HS-5 (cell line): ENCODE measurements at places on chromosomes 7 and 10.

DNA sequence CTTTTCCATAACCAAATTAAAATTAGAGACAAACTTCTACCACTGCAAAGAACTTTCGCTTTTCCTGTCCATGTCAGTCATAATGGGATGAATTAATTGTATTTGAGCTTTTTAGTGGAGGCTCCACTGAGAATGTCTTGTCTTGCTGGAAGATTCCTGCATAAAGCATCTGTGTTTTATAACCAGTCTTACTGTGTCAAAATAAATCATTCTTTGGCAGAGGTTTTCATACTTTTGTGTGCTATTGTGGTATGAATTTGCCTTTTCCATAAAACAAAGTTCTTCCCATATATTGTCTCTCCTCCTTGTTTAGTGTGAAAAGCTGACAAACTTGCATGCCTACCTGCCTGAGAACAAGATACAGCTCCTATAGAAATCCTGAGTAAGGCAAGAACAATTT is 124.8 kb upstream of the CCDC6 start:
- no peak for DNase-seq

DNA sequence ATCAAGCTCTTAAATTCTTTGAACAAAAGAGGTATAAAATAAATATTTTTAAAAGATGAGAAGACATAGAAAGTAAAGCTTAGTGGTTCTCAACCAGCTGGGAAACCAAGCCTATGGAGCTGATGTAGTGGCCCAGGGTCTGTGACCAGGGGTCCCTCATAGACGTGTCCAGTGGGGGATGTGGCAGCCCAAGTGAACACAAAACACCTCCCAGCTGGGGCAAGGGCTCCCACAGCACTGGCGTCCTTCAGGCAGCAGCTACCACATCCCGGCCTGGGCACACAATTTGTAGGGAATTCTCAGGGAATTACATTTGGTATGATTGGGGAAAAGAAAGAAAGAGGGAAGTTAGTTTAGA is 17.8 kb upstream of the CCDC71L start:
- no peak for DNase-seq

DNA sequence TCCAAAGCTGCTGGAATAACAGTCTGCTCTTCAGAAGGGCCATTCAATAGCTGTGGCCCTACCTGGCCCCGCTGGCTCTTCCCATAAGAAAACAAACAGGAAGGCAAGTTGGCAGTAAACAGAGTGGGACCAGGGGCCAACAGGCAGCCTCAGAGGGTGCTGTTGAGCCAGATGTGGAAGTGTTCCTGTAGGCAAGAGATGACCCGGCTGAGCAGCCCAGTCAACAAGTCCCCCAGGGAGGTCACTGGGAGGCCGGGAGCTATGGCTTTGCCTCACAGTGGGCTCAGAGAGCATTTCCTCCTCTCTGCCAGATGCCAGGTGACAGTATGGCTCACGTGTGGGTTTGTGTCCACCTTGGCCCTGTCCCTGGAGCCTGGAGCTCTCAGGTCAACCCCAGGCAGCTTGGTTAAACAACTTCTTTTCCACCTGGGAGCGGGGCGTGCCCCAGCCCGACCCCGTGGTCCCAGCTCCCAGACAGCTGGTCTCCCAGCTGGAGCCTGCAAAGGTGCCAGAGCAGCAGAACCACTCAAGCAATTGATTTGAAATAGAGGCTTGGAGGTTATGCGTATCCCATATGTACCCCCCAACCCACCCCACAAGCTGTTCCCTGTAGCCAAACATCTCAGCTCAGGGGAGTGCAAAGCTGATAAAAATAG is 33.8 kb upstream of the LOXL4 start:
- no peak for DNase-seq

DNA sequence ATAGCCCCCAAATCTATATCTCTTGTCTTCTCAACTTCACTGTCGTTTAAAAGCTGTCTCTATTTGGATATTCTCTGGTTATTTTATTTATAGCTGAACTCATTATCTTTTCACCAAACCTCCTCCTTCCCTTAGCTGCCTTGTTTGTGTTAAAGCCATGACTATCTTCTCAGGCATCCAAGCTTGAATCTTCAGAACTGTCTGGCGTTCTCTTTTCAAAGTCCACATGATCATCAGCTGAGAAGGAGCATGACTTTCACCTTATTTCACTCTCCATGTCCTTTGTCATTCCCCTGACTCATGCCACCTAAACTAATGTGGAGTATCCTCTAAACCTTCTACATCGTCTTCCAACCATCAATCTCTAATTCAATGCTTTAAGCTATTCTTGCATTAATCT is 5.7 kb upstream of the GLCCI1 start:
- DNase-seq = no peak

GRCh38 chr10:78361031-78361430 is 327.4 kb downstream of the RPS24 start:
- DNase-seq = no peak

DNA sequence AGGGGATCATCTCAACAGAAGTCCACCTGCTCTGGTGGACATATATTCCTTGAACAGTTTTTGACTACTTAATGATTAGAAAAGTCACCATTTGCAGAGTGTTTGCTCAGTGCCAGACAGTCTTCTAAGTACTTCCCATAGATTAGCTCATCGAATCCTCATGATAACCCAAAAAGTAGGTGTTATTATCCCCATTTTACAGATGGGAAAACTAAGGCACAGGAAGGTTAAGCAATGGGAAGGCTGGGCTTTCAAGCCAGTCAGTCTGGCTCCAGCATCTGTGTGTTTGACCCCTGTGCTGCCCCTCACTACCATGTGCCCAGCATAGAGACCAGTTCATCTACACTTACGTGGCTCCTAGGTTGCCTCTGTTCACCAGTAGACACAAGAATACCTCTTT is 15.9 kb downstream of the CDHR3 start:
- DNase-seq = no peak

DNA sequence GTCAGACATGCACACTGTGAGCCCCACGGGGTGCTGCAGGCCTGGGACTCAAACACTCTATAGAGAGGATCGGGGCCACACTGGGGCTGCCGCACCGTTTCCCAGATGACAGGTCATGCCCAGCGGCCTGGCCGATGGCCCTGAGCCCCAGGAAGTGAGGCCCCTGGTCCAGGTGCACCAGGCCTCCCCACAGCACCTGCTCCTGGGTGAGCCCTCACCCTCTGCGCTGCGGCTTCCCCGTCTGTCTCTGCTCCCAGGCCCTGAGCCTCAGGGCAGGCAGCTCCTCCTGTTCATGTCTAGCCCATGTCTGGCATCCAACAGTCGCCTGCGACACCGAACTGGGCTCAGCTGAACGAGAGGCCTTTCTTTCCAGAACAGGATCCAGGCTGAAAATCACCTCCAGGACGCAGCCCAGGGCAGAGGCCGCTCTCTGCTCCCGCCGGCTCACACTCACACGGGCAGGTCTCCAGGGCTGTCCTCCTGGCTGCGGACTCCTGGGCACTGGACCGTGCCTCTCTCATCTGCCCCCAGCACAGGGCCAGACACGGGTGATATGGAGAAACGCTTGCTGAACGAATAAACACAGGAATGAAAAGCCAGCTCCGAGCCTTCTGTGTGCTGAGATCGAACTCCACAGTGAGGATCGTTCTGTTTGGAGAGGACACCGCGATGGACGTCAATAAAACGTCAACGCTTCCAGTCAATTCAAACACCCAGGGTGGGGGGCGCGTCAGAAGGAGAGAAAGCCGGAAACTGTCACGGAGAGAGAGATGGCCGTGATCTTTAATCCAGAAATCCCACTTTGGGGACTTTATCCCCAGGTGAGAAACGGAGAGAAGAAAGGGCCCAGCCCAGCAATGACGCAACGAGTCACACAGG is 202.4 kb downstream of the ELFN1 start:
- DNase-seq = no peak

DNA sequence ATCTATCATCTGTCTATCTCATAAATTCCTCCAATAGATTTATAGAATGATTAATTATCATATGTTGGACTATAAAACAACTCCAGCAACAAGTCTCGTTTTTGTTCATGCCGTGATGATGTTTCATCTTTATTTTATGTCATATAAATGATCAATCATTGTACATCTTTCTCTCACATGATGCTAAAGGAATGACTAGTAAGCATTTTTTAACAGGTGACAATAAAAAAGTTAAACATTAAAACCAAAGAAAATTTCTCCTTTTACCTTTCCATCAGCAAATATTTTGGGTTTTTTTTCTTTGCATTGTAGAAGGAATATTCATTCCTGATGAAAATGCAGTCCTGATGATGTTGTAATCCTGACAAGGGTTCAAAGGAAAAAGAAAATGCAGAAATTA is 41.4 kb downstream of the AKR1C3 start:
- DNase-seq = no peak

GRCh38 chr7:29431686-29432085 is 131.9 kb upstream of the PRR15 start:
- no peak for DNase-seq

DNA sequence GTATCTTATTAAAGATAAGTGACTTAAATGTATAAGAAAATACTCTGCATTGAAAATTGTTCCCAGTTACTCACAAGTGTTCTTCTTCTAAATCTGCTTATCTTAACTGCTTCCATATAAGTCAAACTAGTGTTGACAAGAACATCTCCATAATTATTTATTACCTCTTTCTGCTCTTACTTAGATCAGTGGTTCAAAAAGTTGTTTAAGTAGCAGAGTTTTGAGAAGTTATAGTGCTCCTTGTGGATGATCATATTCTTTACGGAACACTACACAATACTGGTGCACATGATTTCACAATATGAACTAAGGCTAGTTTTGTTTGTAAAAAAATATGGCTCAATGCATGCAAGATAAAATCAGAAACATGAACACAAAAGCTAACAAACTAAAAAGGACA is 168.4 kb downstream of the SEMA3D start:
- DNase-seq = no peak

DNA sequence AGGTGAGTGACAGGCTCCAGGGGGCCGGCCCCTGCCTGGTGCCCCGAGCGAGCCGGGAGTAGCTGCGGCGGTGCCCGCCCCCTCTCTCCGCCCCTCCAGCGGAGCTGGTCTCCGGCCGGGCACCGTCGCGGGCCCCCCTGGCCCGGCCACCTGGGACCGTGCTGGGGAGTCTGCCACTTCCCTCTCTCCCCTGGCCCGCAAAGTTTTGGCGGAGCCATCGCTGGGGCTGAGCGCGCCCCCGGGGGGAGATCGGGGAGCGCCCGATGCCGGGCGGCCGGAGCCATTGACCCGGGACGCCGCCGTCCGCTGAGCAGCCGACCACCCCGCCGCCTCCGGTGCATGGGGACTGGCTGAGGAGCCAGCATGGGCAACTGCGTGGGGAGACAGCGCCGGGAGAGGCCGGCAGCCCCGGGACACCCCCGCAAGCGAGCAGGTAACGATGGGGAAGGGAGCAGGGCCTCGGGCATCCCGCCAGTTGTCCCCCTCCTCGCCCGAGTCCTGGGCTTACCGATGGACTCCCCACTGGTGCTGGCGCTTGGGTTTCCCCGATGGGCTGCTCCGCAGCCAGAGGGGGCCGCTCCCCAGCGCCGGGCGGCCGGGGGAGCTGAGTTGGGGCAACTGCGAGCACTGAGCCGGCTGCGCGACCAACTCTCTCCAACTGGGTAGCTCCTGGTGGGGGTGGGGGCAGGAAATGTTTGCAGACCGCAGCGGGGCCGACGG is at the start of gene UBTD1:
Gene UBTD1, plus strand, starts transcription at position 84 of the 720 bp plus-strand sequence. Its CDS starts 280 bp downstream, at position 364.
- no peak for DNase-seq

- no peak for DNase-seq
Measured at GRCh38 chr7:130920122-130920521, 186.1 kb upstream of the KLF14 start.

GRCh38 chr10:127996586-127996985 is 89.7 kb downstream of the PTPRE start:
- no peak for DNase-seq

- no peak for DNase-seq
Measured at GRCh38 chr7:64602086-64602485, 39.2 kb upstream of the ZNF680 start.
